ENCODE measurements at places on chromosomes 1 and 21.

- no peak for DNase-seq
These were observed 44.1 kb downstream of the FOXD2 start for GRCh38 chr1:47481936-47482335.

- DNase-seq, result no peak
These were observed 46.3 kb downstream of the TNNT2 start for GRCh38 chr1:201331166-201331565.

DNA sequence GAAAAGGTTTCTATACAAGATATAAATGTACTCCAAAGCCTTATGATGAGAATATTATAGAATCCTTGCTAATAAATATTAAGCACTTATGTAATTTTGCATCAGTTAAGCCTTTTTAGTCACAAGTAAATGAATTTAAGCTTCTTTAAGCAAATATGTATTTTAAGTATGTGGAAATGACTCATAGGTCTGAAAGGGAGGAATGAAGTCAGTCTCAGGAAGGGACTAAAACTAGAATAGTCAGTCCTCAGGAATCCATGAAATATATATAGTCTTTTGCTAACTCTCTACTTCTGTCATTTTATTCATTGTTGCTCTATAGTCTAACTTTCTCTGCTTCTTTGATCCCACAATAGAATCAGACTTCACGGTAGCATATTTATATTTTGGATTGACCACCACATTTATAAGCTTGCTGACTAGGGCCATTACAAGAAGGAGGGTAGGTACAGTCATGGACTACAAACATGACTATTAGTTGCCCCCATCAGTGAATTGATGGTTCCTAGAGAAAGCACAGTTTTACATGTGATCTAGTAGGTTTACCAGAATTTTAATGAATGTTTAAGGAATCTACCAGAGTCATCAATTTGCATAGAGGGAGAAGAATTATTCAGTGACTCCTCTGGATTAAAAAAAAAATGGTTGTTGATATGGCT lies 20.2 kb upstream of the RABGGTB start:
- no peak for DNase-seq

DNA sequence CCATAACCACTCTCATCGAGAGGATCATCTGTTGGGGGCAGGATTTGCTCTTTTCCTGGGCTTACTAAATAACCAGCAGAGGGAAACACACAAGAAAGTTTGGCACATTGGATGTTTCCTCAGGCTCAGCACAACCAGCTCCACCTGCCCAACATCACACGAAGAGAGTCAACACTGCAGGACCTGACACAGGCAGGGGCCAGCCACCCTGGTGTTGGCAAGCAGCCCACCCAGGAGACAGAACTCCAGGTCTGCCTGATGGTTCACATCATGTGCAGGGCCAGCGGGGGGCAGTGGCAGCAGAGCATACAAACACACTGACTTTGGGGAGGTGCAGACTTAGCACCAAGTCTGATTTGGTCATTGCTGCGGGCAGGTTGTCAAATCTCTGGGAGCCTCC lies 182.3 kb upstream of the GALNT2 start:
- no peak for DNase-seq

GRCh38 chr1:206979379-206980043 lies 9.3 kb upstream of the FCAMR start:
- peak; percentile 37 for DNase-seq

GRCh38 chr21:39127506-39127905 lies 55.7 kb downstream of the PSMG1 start:
- no peak for DNase-seq

DNA sequence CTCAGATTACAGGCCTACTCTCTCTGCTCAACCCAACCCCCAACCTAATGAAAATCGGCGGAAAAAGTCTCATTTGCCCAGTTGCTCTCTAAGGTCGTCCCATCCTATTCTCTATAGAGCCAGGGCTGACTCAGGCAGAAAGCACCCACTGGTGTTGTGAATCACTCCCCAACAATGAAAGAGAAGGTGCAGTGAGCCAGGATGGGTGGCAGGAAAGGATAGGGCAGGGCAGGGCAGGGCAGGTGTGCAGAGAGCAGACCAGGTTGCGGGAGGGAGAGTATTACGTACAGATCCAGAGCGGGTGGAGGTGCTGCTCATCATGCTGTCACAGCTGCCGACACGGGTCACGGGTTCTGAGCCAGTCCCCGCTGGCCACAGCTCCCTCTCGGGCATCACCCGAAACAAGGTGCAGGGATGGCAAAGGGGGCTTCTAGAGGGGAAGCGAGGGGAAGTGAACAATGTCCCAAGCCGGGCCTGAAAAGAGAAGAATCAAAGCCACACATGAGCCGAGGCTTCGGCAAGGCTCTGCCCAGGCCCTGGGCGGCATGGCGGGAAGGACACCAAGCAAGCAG lies 5.3 kb downstream of the C1orf116 start:
- DNase-seq, result no peak

Data from WERI-Rb-1 (cell line).